ENCODE measurements at places on chromosomes 5 and 9.

DNA sequence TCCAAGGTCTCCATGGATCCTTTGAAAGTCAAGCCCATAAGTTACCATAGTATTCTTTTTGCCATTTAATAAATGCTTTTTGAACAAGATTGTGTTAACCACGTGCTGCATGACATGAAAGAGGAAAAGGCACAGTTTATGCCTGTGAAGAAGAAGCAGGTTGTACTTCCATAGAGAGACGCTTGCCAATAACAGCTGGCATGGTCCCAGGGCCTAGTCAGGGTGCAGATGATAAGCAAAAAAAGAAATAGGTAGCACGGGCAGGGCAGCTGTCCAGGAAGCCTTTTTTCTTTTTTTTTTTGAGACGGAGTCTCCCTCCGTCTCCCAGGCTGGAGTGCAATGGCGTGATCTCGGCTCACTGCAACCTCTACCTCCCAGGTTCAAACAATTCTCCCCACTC, 71.8 kb upstream of the CLINT1 start:
- no peak for DNase-seq

DNA sequence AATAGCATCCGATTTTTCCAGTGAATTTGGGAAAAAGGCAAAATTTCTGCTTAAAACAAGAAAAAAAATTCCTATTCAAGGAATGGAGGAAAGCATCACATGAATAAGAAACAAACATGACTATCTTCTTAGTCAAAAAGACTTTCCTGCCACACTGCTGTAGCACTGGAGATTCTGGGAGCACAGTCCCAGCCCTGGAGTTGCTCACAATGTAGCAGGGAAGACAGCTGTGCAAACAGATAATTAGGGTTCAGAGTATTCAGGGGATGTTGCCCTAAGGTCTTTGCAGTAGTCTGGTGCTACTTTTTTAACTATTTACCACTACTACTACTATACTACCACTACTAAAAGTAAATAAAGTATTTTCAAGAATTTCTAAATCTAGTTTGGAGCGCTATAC, 86.5 kb downstream of the BNC2 start:
- DNase-seq, result no peak

DNA sequence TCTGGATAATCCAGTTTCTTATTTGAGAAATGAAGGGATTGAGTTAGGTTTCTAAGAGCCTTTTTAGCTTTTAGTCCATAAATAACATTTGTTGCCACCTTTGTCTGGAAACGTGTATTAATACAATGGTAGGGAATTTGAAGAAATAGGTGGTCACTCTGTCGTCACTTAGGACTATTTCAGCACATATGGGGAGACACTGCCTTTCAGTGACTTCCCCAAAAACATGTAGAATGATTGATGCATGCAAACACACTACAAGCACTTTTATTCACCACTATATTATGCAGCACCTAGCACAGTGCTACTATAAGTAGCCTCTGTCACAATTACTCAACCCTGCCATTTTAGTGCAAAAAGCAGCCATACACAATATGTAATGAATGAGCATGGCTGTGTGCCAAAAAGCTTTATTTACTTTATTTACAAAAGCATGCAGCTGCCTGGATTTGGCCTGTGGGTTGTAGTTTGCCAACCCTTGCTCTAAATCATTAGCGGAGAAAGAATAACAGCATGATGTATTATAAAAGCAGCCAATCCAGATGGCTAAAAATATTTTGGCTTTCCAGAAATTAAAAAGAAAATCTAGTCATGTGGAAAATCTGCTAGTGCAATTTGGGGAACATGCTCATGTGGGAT, 154.2 kb upstream of the HMHB1 start:
- DNase-seq, result peak; percentile 27

DNA sequence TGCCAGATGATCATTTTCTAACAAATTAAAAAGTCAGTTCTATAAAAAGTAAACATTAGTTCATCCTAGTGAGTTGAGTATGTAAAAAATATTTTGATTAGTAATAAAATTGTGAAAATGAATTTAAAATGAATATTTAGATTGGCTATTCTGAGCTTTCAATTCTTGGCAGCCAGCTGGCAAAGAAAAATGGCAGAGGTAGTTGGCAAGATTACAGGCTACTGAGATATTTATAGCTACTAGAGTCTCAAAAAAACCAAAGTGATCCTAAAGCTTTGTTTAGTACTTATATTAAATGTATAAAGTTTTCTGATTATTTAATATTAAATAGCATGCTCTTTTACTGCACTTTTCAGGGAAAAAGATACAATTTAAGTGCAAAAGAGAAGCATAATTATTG, 25.0 kb downstream of the SGTB start:
- no peak for DNase-seq

GRCh38 chr5:93599001-93599379, 16.0 kb downstream of the NR2F1 start:
- DNase-seq, result peak; percentile 24

GRCh38 chr9:121021301-121021700, 28.8 kb downstream of the C5 start:
- no peak for DNase-seq

DNA sequence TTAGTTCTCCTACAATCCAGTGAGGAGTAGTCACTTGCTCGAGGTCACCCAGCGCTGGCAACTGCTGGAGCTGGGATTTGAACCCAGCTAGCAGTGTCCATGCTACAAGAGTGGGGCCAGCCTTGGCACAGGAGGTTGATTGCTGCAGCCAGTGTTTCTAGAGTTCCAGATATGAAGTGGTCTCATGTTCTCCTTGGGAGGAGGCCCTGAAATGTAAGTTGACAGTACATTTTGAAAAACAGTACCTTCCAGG, 802 bp downstream of the CCDC107 start:
- DNase-seq, result no peak

- DNase-seq, result no peak
Observed at GRCh38 chr5:16674750-16675149, 58.0 kb upstream of the RETREG1 start.
